ENCODE measurements at places on chromosomes 3 and 15. TPM values are rescaled to one million over a fixed set of nuclear protein-coding genes. Genes with fewer than 3 reads are reported as not detected.

GOLGA6B gene
- total RNA-seq = not detected

FHIT gene
- 174 TPM for total RNA-seq

CSPG5 gene
- 206 TPM for total RNA-seq

KCNAB1 gene
- total RNA-seq = 23.8 TPM

STAG1 gene
- 63.2 TPM for total RNA-seq

ZNF385D gene
- 36.7 TPM for total RNA-seq

WDR76 gene
- total RNA-seq = 12.5 TPM

AMT gene
- total RNA-seq = 3.9 TPM

C3orf70 gene
- total RNA-seq = 54.9 TPM

CCK gene
- 14.5 TPM for total RNA-seq

ZNF80 gene
- total RNA-seq = 0.23 TPM

PAK6 gene
- total RNA-seq = 23.5 TPM
